ENCODE measurements at places on chromosomes 13 and 19.

- no peak for DNase-seq
Observed at GRCh38 chr13:108087810-108088209, 127.5 kb downstream of the LIG4 start.

- DNase-seq = no peak
Observed at GRCh38 chr13:20980899-20981298, 78.4 kb upstream of the XPO4 start.

DNA sequence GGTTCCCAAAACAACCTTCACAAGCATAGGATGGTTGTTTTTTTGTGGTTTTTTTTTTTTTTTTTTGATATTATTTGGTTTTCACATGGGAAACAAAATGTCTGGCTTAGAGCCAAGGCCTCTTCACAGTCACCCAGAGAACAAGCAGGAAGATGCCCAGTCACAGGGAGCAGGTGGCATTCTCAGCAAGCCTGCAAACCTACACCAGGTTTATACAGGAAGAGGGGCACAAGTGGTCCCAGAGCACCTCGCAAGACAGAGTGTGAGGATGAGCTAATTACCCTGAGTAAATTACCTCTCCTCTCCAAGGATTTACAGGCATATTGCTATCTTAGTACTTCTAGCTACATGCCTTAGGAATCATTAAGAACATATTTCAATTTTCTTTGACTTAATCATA lies 1375.6 kb downstream of the EFNB2 start:
- no peak for DNase-seq

GRCh38 chr13:105471673-105472072 lies 1063.8 kb downstream of the EFNB2 start:
- no peak for DNase-seq

- DNase-seq = no peak
Observed at GRCh38 chr19:41646589-41647204, 19.8 kb upstream of the CEACAM4 start.

- no peak for DNase-seq
Observed at GRCh38 chr13:39916330-39916729, 260.9 kb downstream of the COG6 start.

DNA sequence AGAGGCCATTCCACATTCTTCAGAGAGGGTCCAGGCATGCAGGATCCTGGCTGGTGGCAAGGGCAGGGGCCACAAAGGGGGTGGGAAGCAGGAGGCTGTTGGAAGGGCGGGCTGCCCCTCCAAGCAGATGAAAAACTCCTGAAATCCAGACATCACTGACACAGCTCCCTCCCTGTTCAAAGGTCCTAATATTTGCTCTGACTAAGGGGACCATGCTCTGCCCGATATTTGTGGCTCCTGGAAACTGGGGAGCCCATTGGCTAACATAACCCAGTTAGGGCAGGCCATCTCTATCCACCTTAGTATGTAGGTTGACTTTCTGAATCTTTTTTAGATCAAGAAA lies 3.3 kb upstream of the CDX2 start:
- no peak for DNase-seq

DNA sequence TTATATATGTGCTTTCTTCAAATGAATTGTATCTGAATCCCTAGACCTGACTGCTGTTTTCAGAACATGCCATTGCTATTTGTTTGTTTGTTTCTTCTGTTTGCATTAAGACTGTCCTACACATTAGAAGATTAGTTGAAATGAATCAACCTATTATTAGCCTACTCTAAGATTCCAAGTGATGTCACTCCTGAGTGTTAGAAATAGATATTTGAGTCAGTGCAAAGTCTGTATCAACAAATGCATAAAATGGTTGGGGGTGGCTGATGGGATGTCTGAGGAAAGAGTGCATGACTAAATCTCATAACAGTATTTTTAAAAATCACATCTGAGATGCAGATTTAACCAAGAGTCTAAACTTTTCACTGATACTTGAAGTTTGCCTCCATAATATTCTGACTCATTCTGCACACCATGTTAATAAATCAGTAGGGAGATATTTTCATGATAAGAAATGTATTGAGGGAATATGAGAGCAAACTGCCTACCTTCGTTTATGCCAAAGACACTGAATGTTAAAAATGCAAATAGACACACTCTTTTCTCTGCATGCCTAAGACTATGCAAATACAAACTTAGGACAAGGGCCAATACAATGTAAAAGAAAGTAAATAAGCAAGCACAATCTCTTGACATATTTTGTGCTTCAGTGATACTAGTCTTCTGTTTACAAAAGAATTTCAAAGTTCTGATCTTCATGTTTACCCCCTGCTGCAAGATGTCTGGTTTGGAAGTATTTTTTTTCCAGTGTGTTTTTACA lies 253.3 kb downstream of the LIG4 start:
- no peak for DNase-seq

DNA sequence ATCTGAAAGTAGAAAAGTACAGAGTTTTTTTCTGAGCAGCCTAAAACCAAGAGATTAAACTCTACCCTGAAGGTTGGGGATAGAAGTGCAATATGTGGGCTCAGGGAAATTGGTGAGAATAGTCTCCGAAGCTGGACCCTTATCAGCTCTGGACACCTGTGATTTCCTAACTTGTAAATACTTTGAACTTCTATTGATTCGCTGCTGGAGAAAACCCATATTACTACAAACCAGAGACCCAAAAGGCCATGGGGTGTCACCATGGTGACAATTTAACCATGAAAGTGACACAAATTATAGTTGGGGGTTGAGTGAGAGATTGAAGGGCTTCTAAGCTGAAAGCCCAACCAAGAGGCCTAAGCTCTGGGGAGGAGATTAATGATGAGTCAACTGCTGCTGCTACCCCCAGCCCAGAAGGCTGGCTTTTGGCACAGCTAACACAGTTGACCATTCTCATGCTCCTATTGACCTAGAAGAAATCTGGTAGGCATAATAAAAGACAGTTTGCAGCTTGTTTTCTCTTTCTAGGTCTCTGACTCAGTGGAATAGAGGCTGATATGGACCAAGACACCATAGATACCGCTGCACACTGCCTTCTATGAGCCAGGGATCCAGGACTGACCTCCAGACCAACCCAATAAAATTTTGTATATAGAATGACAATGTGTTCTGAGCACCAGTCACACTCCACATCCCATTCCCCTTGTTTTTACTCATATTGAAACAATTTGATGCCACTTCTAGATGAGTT lies 131.9 kb upstream of the FNDC3A start:
- DNase-seq = no peak

GRCh38 chr19:34246340-34246739 lies 8.0 kb upstream of the GARRE1 start:
- no peak for DNase-seq

DNA sequence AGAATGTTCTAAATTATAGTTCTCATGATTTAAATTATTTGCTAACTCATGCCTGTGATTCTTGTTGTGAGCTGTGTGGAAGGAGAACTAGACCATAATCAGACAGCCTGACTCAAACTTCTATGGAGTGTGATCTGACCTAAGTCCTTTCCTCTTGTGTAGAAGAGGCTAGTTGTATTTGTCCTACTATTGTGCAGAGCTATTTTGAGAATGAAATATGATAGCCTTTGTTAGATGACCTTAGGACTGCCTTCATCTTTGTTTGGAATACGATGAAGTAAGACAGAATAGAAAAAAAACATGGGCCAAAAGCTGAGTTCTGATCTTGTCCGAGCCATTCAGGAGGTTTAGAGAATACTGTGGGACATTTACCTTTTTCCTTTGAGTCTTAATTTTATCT lies 119.4 kb downstream of the STOML3 start:
- no peak for DNase-seq

- no peak for DNase-seq
Observed at GRCh38 chr13:28843639-28844038, 23.5 kb downstream of the MTUS2 start.

DNA sequence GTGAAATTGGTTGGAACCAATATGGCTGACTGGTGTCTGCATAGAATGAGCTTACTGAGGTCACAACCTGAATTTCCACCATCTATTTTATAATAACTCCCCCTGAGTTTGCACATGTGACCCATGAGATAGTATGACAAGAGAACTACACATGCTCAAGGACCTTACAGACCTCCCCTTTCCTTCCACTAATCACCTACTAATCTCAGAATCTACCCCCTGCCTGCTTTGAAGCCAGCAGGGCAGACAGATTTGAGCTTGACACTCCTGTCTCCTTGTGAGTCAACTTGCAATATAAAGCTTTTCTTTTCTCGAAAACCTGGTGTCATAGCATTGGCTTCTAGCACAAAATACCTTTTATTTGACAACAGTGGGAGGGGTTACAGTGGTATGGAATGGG lies 248.4 kb downstream of the RFC3 start:
- DNase-seq = no peak

DNA sequence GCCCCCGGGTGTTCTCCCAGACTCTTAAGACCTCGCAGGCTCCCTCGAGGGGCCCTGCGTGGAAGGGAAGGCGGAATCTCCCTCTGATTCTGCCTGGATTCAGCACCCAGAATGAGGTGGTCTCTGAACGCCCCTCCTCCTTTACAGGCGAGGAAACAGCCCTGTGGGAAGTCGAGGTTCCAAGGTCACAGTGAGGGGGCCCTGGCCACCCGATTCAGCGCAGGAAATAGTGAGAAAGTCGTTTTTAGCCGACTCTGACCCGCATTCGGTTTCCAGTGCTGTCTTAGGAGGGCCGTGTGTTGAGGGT lies 1.1 kb downstream of the BSG start:
- DNase-seq = no peak

GRCh38 chr19:51489113-51489512 lies 10.8 kb downstream of the CEACAM18 start:
- DNase-seq = no peak

DNA sequence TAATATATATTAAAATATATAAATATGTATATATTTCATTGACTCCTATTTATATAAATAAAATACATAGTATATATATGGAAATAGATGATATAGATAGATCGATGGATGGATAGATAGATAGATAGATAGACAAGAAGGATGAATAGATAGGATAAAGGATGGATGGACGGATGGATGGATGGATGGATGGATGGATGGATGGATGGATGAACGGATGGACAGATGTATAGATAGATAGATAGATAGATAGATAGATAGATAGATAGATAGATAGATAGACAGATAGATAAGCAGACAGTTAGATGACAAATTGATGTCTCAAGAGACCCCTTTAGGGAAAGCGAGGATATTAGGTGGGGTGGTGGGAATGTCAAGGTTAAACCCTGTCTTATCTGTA lies 15.1 kb downstream of the CYP4F11 start:
- DNase-seq = no peak

DNA sequence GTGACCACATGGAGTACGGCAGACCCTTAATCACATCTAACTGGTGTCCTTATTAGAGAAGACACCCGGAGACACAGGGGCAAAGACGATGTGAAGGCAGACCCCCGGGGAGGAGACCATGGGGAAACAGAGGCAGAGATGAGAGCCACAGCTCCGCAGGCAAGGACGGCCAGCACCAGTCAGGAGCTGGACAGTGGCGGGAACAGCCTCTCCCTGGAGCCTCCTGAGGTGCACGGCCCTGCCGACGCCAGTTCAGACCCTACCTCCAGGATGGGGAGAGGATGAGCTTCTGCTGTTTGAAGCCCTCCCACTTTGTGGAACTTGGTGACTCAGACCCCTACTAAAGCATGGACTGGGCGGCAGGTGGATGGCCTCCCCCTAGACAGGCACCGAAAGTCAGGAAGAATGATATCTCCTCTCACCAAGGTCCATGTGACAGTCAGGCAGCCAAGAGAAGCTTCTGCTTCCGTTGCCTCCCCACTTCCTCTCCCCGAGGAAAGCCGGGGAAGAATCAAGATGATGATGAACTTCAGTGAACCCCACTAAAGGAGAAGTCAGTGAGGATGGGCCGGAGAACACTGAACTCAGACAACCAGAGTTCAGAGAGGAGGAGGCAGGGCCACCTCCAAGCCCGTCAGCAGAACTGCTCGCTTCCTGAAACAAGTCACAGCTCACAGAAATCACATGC lies 25.4 kb downstream of the RAB20 start:
- no peak for DNase-seq

DNA sequence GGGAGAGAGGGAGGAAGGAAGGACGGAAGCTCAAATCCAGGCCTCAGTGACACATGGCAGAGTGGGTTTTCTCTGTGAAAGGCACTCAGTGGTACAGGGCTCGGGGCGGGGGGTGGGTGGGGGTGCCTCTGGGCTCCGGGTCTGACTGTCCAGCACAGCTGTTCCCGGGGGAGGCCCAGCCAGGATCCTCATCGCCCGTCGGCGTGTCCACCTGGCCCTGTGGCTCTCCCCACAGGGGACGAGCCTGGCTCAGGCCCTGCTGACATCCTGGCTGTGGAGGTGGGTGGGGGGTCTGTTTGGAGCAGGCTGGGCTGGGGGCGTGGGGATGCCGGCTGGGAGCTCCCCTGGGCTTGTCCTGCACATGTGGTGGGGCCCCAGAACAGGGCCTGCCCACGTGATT lies 18.2 kb upstream of the MATK start:
- no peak for DNase-seq

Measured in AG04450 (cell line).